HS-5 (cell line): ENCODE measurements at places on chromosomes 3 and 15.
A peak's percentile ranks its signal among the peaks of the same experiment; 100 is the strongest.

DNA sequence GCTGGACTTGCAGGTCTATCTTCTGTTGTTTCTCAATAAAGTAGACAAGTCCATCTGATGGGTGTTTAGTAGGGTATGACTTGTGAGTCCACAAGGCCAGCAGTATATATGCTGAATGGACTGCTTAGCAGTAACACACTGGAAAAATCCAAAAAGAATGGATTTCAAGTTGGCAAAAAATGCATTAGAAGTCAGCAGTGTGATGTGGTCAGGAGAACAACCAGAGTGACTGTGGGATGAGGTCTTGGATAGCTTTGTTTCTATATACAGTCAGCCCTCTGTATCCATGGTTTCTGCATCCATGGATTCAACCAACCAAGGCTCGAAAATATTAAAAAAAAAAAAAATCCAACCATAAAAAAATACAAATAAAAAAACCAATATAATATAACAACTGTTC is 55.8 kb downstream of the LPP start:
- DNase-seq = no peak

- no peak for DNase-seq
These were observed 42.2 kb upstream of the GNB5 start for GRCh38 chr15:52233405-52233804.

GRCh38 chr3:194279101-194279500 is 72.0 kb downstream of the CPN2 start:
- DNase-seq = no peak

DNA sequence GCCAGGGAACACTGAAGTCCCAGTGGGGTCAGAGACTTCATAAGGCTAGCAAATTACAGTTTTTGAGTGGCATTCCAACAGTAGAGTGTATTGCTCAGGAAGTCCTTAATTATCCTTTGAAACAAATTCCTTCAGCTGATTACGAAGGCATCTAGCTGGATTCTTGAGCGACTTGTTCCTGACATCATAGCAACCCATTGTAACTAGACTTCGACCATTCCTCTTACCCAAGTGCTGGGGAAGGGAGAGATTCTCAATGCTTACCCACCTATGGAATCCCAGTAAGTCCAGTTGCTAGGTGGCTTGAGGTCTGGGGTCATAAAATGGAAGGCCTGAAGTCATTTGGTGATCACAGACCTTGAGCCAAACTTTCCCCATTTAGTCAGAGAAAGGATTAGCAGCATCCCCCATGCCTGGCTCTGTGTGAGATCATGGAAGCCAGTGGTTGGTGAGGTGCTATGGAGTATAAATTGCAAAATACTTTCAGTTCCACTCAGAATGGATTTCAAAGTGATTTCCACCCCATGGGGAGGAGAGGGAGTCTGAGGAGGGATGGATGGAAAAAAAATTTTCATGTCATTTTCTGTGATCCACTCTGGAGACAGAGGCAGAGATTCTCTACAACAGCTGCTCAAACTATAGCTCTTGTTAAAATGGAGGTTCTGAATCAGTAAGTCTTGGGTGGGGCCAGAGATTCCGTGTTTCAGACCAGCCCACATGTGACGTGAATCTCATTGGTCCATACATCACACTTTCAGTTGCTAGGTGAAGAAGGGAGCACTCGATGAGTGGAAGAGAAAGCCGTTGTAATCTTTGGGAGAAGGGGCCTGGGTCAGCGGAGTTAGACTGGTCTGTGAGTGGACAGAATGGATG is 45.7 kb downstream of the CD86 start:
- no peak for DNase-seq

GRCh38 chr3:94076055-94076454 is 13.2 kb downstream of the NSUN3 start:
- DNase-seq = no peak

- DNase-seq = no peak
These were observed 194.9 kb downstream of the CHST2 start for GRCh38 chr3:143314251-143315093.

GRCh38 chr3:29099775-29100174 is 181.1 kb upstream of the RBMS3 start:
- no peak for DNase-seq

DNA sequence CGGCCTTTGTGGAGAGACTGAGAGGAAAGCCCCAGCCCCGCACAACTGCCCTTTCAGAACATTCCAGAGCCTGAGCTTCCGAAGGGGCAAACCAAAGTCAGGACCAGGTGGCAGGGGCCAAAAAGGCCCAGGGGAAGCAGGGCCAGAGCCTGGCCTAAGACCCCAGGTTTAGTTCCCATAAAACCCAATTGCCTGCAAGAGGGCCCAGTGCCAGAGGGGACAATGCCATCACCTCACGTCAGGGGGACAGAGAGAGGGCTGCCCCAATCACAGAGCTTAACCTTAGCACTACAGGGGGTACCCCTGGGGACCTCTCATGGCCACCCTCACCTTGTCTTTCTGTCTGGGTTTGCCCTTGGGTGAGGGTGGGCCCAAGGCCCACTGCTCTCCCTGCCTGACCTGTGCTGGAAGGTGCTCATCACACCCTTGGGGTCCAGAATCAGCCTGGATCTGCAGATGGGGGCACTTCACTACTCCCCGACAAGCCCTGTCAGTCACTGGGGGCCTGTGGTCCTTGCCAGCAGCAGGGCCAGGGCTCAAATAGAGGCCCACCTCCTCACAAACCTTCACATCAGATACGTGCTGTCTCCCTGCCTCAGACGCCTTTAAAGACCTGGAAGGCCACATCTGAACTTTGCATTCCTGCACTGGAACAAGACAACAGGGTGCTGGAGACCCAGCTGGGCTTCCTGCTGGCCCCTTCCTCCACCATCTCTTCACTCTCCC is 3.8 kb downstream of the CALML4 start:
- DNase-seq = no peak

DNA sequence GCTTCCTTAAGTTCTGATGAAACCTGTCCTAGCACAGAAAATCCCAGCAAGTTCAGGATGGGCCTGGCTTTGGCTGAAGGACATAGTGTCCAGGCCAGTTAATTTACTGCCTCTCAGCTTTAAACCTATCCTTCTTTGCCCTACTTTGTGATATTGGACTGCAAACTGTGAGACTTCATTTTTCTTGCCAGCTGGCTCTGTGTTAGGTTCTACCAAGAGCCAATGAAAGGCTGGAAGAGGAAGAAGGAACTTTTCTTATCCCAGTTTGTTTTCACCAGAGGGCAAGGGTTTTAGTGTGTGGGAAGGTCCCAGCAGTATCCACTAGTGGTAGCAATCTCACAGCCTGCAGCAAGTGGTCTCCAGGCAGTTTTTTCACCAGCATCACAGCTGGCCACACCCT is 18.2 kb downstream of the DCUN1D1 start:
- DNase-seq = no peak

- DNase-seq = no peak
These were observed 105.6 kb downstream of the OXSM start for GRCh38 chr3:25895443-25895842.

GRCh38 chr3:128480717-128481437 is 12.1 kb downstream of the GATA2 start:
- no peak for DNase-seq

- DNase-seq = no peak
These were observed 360 bp upstream of the MGA start for GRCh38 chr15:41659855-41660234.

DNA sequence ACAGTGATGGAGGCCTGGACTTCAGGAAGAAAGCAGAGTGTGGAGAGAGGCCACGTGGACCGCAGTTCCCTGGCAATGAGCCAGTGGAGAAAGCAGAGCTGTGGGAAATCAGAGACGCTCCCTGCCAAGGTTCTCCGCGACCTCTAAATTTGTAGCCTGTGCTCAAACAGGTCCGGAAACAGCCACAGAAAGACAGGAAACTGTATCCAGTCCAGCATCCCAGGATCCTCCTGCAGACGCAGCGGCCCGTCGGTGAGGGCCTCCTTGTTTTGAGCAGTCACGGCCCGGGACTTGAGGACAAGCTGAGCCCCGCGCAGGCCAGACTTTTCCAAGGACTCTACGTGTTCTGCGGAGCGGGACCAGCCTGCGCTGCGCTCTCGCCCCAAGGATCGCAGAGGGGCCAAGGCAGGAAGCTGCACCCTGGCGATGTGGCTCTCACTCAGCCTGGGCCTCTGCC is 22.3 kb downstream of the RPSA start:
- DNase-seq = no peak

- DNase-seq = no peak
These were observed 907.4 kb downstream of the MCTP2 start for GRCh38 chr15:95138604-95139270.

GRCh38 chr15:64050281-64051092 is 4.2 kb upstream of the DAPK2 start:
- no peak for DNase-seq

- DNase-seq = no peak
These were observed 5.9 kb upstream of the CALML4 start for GRCh38 chr15:68210821-68211655.

- DNase-seq = peak; percentile 61
These were observed 35.2 kb downstream of the NCEH1 start for GRCh38 chr3:172675441-172676193.

- DNase-seq = peak; percentile 18
These were observed 193.4 kb upstream of the SEMA6D start for GRCh38 chr15:47523681-47524475.

GRCh38 chr15:99703603-99704443 is 29.4 kb downstream of the LYSMD4 start:
- DNase-seq = peak; percentile 75

DNA sequence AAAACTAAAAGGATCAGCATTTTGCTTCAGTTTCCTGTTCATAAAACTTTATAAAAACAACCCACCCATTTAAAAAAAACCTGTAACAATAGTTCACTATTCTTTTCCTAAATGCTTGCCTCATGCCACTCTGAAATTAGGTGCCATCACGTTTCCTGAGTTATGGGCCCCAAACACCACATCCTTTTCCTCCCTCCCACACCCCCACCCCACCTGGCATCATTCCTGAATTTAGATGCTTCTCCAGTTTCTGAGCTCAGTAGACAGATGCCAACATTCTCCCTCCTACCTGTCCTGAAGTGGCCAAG is 11.9 kb upstream of the ARHGEF3 start:
- no peak for DNase-seq

- DNase-seq = no peak
These were observed 24.9 kb downstream of the ETFA start for GRCh38 chr15:76286271-76286879.

DNA sequence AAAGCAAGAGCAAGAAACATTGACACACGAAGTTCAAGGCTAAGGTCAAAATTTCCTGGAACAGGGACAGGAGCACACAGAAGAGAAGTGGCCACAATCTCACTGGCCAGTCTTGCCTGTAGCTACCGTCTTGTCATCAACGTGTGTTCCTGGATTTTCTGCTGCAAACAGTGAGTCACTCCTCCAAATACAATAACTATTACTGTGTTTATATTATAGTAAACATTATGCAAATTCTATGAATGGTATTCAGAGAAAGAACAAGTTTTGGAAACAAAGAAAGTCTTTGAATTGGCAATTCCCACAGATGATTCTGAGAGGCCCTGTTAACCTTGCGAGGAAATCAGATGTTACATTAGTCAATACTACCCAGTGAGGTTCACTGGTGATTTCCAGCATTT is 220.5 kb downstream of the FAM43A start:
- no peak for DNase-seq

GRCh38 chr3:172647823-172648222 is 63.0 kb downstream of the NCEH1 start:
- no peak for DNase-seq

DNA sequence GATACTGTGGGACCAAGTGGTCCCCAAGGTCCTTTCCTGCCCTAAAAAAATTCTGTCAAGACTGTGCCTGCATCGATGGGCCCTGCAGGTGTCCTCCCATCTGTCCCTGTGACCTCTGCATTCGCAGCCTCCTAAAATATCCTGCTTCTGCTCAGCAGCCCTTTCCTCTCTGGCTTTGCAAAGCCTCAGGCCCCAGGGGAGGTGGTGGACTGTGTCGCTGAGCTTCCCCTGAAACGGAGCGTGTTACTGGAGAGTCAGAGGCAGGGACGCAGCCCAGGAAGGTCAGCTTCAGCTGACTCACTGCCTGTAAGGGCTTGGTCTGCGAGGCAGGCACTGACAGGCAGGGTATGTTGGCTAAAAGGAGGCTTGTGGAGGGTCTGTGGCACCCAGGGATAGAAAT is 110.0 kb downstream of the RAB11A start:
- DNase-seq = no peak

DNA sequence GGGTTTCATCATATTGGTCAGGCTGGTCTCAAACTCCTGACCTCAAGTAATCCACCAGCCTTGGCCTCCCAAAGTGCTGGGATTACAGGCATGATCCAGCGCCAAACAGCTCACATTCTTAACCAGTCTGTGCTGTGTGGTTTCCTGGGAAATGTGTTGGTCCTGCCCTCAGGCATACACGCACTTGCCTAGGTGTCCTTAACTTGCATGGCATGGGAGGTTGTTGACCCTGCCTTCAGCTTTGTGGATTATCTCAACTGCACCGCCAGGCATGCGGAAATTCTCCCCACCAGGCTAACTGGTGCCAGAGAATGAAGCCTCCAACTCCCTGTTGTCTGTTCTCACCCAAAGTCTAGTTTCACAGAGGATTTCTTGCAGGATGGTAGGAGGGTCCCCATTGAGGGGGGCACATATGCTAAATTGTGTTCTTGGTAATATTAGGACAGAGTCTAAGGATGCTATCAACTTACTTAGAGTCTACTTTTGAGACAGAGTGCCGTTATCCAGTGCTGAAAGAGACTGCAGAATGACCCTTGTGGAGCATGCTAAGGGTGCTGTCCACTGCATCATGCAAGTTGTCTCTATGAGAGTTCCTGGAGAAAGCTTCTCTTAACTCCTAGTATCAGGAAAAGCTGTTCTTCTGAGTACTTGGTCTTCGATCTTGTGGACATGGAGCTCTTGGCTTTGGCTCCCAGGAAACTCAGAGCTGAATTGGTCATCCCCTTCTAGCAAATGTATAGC is 61.6 kb upstream of the EIF1B start:
- DNase-seq = no peak

- no peak for DNase-seq
These were observed 150.5 kb downstream of the CFAP20DC start for GRCh38 chr3:58899159-58899952.

DNA sequence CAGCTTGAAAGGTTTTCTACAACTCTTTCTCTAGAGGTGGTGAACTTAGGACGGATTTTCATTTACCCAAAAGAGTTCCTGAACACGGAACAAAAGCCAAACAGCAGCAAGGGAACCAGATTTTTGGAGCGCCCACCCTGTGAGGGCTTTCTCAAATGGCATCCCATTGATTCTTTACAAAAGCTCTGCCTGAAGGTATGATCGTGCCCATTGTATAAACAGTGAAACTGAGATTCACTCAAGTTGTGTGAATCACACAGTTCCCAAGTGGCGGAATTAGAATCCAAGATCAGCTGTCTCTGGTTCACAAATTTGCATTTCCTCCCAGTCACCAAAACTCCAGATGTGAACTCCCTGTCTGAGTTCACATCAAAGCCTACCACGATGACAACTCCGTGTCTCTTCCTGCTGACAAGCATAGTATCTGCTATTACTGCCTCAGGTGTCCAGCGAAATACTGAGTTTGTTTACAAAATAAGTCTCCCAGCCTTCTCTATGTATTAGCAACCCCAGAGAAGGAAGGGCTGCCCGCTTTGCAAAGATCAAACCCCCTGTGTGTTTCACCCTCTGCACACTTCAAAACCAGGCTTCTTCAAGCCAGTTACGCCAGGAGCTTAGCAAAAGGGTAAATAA is 235.9 kb upstream of the ST8SIA2 start:
- DNase-seq = no peak

GRCh38 chr3:171293142-171293782 is 166.9 kb downstream of the TNIK start:
- DNase-seq = no peak
